ENCODE measurements at places on chromosomes 7 and 10.

DNA sequence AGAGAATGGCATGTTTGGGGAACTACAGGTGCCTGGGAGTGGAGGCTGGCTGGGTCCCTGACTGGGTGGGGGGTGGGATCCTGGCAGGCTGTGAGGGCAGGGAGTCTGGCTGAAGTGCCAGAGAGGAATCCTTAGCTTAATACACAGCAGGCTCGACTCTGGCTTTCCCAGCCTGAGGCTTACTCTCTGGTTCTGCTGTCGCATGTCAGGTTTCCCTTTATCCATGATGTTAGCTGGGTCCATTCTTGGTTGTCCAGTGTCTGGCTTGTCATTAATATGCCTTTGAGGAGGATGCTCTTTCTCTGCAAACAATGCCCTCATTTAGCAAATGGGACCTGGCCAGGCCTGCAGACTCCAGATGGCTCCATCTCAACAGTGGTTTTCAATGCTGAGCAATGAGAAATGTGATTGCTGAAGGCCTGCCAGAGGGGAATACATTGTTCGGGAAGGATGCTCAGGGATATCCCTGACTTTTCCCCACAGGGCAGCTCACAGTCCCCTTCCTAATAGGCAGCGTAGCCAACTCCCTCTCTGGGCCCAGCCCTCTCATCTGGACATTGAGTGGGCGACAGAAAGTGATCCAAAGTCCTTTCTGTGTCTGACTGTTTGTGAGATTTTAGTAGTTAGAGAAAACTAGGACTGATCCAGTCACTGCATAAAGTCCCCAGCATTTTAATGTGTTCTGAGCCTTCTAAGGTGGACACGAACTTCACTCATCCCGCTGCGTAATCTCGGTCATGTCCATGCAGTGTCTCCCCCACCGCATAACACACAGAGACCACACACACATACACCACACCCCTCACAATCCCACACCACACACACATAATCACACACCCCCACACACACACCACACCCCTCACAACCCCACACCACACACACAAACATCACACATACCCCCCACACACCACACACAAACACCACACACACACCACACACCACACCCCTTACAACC is 124.9 kb downstream of the ANLN start:
- DNase-seq = no peak

GRCh38 chr10:114957122-114957521 is 19.1 kb downstream of the TRUB1 start:
- no peak for DNase-seq

GRCh38 chr7:52325237-52325636 is 710.2 kb upstream of the POM121L12 start:
- no peak for DNase-seq

- DNase-seq = no peak
These were observed 55.2 kb downstream of the DIP2C start for GRCh38 chr10:634256-634655.

- DNase-seq = no peak
These were observed 89.0 kb upstream of the SVIL start for GRCh38 chr10:29723726-29724125.

DNA sequence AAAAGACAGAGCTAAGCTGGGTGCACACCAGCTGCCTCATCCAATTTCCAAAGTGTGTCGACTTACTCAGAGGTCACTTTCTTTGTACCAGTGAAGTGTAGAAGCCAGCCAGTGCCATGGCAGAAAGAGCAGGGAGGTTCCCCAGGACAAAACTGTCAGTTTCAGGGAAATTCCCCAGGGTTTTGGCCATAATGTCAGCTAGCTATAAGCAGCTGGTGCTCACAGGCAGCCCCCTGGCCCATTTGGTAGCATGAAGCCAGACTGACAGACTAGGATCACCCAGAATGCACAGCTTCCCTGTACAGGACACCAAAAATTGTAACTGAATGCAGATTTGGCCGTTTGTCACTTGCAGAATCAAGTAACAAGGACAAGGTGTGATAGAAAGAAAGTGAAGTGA is 28.6 kb downstream of the MRPL32 start:
- no peak for DNase-seq

DNA sequence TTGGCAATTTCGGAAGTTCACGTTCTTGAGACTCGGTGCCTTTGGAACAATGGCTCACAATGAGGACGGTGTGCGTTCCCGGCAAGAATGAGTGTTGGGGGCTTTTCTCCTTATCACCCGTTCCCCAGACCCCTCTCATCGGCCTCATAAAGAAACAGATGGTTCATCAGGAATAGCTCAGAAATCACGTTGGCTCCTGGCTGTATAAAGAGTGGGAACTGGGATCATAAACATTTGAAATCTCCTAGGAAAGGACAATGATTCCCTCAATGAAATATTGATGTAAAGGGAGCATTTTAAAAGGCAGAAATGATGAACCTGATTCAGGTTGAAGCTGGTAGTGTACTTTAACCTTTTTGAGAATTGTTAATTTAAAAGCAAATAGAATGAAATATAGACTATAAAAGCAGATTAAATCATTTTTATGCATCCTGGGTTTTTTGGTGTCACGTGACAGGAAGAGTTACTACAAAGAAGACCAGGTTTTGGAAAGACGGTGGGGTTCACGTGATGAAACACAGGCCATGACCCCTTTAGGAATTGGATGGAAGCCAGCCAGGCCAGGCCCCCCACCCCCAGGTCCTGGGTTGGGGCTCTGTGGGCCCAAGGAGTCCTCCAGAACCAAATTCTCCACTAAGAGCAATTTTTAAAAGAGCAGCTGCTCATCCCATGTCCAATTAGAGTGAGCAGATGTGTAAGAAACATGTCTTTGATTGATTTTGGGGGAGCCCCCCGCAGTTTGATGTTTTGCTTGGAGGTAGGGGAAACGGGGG is 63.0 kb downstream of the CUX1 start:
- no peak for DNase-seq

GRCh38 chr10:35533565-35533964 is 71.6 kb upstream of the GJD4 start:
- DNase-seq = no peak

DNA sequence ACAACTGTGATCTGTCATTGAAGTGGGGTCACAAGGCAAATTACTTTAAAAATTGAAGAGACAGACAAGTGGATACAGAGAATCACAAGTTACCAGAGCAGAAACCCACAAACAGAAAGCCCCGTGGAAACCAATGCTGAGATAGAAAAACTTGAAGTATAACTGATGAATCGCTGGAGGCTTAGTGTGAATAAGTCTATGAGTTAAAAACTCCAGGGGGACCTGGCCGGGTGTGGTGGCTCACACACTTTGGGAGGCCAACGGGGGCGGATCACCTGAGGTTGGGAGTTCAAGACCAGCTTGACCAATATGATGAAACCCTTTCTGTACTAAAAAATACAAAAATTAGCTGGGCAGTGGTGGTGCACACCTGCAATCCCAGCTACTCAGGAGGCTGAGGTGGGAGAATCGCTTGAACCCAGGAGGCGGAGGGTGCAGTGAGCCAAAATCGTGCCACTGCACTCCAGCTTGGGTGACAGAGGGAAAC is 69.7 kb upstream of the ZNRF2 start:
- DNase-seq = no peak

GRCh38 chr7:47227762-47228177 is 354.1 kb downstream of the TNS3 start:
- DNase-seq = no peak

DNA sequence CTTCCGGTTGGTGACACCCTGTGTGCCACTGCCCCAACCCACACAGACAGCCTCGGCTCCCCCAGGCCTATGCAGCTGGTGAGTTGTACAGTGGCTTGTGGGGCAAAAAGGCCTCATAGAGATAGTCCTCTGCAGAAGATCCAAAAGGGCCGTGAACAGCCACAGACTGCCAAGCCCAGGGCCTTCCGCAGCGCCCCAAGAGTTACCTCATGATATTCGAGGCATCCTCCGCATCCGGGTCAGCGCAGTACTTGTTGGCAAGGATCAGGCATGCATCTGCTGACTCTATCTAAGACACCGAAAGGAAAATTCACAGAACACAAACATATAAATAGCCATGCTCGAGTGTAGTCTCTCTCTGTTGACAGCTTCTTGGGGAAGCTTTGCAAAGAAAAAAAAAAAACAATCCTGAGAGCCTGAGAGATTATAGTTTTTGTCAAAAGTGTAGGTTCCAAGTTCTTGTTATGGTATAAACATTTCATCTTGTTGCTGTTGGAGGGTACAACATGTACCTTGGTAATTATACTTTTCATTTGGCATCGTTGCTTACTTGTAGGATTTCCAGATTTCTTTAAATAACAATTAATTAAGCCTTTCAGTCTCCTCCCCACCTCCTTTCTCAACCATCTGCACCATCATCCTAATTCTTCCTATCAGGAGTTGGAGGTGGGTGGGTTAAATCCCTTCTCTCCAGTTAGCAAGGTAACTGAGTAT is 553.0 kb downstream of the KCNMA1 start:
- DNase-seq = no peak

DNA sequence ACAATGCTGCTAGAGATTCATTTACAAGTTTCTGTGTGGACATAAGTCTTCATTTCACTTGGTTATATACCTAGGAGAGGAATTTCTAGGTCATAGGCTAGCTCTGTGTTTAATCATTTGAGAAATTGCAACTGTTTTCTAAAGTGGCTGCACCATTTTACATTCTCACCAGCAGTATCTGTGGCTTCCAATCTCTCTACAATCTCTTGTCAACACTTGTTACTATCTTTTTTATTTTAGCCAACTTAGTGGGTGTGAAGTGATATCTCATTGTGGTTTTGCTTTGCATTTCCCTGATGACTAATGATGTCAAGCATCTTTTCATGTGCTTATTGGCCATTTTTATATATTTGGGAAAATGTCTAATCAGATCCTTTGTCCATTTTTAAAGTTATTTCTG is 53.0 kb upstream of the DRGX start:
- no peak for DNase-seq

DNA sequence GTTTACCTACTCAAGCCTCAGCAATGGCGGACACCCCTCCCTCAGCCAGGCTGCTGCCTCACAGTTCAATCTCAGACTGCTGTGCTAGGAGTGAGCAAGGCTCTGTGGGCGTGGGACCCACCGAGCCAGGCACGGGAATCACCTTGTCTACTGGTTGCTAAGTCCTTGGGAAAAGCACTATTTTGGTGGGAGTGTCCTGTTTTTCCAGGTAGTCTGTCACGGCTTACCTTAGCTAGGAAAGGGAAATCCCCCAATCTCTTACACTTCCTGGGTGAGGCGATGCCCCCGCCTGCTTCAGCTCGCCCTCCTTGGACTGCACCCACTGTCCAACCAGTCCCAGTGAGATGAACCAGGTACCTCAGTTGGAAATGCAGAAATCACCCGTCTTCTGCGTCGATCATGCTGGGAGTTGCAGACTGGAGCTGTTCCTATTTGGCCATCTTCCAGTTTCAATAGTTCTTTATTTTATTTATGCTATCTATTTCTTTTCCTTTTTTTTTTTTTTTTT is at the start of gene HYAL4:
HYAL4 (plus strand) TSS at position 458 of the 508 bp plus-strand sequence. CDS start 23,105 bp downstream, outside the sequence.
- no peak for DNase-seq

DNA sequence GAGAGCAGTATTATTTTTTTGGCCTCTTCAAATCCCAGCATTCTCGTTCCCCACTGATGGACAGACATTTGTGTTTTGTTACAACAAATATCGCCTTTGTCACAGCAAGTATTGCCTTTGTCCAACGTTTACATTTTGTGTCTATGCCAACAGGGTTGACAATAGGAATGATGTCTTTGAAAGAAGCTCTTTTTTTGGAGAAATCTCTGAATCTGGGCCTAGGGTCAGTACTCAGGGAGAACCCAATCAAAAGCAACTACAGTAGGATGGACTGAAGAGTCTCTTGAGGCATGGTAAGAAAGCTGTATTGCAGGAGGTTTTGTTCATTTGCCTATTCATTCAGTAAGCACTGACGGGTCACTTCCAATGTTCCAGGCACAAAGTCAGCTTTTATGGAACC is 57.7 kb upstream of the KLF14 start:
- DNase-seq = no peak

DNA sequence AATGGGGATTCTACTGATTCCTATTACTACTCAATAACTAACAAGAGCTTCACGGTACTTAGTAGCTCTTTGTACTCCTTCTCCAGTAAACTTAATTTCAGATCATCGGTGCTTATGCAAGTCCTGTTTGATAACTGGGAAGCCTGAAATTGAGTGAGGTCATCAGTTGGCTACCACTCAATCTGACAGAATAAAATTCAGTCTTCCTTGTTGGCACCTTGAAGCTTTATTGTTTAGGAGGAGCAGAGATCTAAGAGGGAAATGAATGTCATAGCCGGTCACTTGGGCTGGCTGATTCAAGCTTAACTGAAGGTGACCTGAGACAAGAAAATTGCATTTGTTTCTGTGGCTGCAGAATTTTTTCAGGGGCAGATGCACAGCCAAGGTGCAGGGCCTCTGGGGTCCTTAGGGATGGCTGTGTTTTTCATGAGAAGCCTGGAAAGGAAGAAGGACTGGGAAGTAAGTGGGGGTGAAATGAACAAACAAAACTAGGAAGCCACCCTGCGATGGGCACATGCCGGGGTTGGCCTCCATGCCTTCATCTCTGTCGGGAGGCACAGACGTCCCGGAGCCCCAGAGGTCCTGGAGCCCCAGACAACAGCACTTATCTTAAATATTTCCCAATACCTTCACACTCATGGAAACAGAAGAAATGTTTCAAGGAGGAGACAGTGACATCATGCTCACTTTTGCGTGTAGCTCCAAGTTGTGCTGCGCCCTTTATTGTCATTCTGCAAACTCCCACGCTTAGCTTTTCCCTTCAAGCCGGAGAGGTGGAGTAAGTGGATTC is 85.0 kb upstream of the KIF5B start:
- no peak for DNase-seq

DNA sequence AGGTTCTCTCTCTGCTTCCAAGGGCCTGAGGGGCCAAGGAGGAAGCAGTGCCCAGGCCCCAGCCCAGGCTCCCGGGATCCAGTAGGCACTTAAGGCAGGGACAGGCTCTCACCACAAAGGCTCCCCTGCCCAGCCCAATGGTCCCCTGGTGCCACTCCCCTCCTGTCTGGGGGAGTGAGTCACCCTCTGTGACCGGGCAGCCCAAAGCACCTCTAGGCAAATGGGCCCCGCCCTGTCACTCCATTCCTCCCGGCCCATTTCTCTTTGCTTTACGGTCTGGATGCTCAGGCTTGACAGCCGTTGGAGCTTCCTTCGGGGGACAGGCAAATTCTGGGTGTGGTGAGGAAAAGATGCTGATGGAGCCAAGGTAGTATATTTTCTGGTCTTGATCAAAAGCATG is at the start of gene CALHM3:
CALHM3 (minus strand) TSS at position 106 of the 400 bp plus-strand sequence. CDS start 208 bp downstream, outside the sequence.
- DNase-seq = no peak

DNA sequence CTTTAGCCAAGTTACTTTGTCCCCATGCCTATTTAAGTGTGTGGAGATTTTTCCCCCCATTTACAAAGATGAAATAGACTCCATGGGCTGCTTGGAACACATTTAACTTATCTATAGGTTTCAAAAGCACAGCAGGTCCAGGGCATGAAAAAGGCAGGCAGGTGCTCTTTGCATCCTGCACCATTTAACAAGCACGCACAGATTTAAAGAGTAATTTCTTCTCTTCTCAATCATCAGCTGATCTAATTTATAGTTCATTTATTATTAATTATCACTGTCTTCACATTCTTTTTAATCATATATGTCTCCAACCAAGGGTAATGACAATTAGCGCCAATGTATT is 156.8 kb downstream of the CACNA2D1 start:
- DNase-seq = no peak
